ENCODE measurements at places on chromosomes 6 and 20.
A peak's percentile ranks its signal among the peaks of the same experiment; 100 is the strongest.

DNA sequence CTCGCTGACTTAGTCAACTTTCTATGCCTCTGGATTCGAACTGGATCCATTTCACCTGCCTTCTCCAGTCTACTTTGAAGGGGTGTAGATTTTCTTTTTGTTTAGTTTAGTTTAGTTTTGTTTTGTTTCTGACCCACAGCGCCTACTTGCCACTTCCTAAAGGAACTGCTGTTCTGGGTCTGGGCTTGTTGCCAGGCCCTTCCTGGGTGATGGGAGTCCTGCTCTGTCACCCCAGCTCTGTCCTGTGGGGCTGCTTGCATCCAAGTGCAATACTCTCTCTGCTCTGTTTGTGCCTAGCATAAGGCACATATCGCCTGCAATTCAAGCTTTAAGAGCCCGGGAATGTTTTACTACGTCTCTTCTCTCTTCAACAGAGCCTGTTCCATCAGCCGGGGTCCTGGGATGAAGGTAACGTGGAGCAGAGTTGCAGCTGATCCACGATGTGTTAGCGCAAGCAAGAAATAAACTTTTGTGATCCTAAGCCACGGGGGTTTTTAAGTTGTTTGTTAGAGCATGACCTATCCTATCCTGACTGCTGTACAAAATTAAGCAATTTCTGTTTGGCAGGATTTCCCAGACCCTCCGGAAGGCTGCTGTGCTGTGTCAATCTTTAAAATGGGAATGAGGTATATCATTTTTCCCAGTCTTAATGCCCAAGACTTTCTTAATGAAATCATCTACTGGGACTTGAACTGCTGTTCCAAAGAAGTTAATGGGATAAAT is 30.9 kb upstream of the TAGAP start:
- no peak for DNase-seq

DNA sequence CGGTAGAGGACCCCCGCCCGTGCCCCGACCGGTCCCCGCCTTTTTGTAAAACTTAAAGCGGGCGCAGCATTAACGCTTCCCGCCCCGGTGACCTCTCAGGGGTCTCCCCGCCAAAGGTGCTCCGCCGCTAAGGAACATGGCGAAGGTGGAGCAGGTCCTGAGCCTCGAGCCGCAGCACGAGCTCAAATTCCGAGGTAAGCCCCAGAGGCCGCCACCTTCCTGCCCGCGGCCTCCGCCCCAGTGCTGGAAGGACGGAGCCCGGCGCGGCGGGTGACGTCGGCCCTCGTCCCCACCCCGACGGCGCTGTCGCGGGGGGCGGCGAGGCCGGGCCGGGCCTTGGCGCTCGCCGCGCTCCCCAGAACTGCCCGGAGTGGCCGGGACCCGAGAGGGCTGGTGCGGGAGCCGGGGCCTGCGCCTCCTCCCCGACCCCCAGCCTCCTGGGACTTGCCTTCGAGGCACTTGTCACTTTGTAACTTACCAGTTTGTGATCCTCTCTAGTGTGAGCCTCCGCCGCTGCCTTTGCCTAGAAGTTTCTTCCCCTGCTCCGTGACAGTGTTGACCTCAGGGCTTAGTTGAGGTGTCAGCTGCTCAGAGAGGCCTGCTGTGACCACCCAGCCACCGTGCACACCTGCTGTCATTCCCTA is 417 bp downstream of the VAPB start:
- DNase-seq = peak; percentile 39

DNA sequence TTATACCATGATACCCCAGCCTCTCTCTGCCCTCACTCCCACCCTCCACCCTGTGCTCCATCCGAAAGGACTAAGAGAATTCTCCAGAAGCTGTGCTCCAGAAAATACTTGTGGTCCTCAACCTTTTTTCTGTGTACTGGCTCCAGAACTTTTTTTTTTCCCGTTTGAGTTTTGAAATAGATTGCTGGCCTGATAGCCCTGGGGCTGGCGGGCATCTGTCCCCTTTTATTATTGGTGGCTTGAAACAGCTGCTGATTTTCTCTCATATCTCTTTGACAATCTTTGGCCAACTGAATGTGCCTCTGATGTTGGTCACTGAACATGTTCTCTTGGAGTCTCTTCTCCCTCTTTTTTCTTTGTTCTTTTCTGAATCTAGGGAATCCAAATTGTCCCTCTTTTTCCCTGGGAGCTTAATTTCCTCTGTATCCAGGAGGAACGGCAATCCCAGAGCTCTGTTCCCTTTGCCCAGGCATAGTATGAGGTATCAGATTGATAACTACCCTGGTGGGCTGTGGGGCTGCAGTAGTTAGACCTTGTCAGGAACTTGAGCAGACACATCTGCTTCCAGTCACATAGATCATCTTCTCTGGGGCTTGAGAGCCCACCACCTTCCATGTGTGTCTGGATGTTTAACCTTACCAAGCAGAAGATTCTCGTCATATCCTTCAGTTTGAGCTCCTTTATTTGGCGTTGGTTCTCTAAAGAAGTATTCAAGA is 1.6 kb downstream of the PPARD start:
- no peak for DNase-seq

GRCh38 chr20:18527836-18528235 is 20.1 kb downstream of the SEC23B start:
- DNase-seq = no peak

- DNase-seq = no peak
These were observed 43.8 kb downstream of the PTCHD4 start for GRCh38 chr6:48067148-48067712.
